ENCODE measurements at places on chromosomes 7 and 10.

GRCh38 chr7:37201876-37202198, 246.8 kb downstream of the ELMO1 start:
- DNase-seq, result no peak

- DNase-seq, result no peak
These were observed 280.5 kb upstream of the PPP2R2D start for GRCh38 chr10:131620314-131620713.

DNA sequence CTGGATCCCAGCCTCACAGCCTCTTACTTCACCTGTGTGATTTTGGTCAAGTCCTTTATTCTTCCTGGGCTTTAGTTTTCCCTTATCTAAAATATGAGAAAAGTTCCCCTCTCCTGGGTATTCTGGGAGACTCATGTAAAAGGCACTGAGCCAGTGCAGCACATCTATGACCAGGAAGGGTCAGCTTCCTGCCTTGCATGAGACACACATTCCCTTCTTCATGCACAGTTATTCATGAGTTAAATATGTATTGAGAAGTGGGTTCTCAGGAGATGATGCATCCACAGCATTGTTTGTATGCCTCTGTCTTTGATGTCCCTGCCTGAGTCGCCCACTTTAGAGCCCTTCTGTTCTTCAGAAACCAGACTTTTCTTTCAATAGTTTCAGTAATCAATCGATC, 33.3 kb downstream of the EGFR start:
- DNase-seq, result no peak

- DNase-seq, result peak; percentile 6
These were observed 55.1 kb downstream of the PDZD8 start for GRCh38 chr10:117320050-117320665.

DNA sequence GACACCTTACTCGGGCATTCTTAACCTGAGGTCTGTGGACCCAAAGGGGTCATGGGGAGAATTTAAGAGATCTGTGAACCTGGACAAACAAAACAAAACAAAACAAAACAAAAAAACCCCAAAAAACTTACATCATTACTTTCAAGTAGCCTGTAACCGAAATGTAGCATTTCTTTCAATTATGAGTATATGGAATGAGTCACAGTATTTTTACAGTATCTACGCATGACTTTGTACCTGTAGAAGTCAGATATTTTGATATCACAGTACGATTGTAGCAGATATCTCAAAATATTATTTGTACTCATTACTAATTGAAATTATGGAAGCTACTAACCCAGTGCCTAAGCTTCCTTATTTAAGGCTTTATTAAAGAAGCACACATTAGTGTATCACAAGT, 210.2 kb downstream of the JAZF1 start:
- DNase-seq, result no peak

GRCh38 chr10:117246997-117247671, 6.2 kb downstream of the SLC18A2 start:
- DNase-seq, result no peak

GRCh38 chr10:42936580-42936979, 140.3 kb upstream of the RET start:
- DNase-seq, result no peak

GRCh38 chr10:51886438-51887068, 187.2 kb upstream of the CSTF2T start:
- no peak for DNase-seq

GRCh38 chr7:51023547-51023946, 240.9 kb upstream of the GRB10 start:
- DNase-seq, result no peak

DNA sequence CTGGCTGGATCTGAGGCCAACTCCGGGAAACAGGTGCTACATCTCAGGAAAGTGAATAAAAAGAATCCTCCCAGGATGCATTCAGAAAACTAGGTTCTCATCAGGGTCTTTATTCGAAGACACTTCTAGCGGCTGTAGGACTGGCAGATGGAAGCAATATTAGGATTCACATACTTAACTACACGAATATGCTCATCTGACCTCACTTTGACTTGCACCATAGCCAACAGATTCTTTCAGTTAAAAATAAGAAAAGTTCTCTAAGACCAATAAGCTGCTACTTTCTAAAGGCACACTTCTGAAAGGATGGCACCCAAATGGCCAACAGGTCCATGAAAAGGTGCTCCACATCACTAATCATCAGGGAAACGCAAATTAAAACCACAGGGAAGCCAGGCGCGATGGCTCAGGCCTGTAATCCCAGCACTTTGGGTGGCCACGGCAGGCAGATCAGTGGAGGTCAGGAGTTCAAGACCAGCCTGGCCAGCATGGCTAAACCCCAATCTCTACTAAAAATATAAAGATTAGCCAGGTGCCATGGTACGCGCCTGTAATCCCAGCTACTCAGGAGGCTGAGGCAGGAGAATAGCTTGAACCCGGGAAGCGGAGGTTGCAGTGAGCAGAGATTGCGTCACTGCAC, 258.0 kb downstream of the ZMYND11 start:
- no peak for DNase-seq

GRCh38 chr10:100509241-100509840, 10.3 kb downstream of the SEC31B start:
- peak; percentile 64 for DNase-seq

- no peak for DNase-seq
These were observed 245.7 kb upstream of the FOXK1 start for GRCh38 chr7:4436361-4436895.

GRCh38 chr10:9613338-9614075, 1404.2 kb upstream of the CELF2 start:
- no peak for DNase-seq

DNA sequence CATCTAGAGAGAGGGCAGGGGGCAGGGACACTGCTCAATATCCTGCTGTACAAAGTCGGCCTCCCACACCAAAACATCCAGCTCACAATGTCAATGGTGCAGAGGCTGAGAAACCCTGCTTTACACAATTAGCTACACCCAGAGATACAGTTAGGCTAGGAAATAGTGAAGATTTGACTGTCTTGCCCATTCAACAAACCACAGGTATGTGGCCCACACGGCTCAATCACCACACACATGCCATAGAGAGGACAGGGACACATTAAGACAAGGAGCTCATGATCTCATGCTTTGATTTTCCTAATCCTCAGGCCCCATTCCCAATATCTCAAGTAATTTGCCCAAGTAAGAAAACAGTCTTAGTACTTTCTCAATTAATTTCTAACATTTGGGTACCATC, 110.4 kb downstream of the OSBPL3 start:
- no peak for DNase-seq

DNA sequence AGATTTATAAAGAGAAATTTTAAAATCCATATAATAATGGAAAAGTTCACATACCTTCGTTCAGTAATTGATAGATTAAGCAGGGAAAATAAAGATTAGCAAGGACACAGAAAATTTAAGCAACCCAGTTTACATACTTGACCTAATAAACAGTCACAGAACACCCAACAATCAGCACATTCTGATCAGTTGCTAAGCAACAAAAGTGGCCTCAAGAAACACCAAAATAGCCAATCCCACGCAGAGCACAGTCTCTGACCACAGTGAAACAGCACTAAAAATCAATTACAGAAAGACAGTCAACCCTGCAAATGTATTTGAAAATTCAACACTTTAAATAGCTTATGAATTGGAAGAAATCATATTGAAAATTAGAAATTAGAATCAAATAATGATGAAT, 39.3 kb upstream of the DRGX start:
- DNase-seq, result no peak

GRCh38 chr10:15200626-15201025, 32.1 kb upstream of the NMT2 start:
- no peak for DNase-seq

- no peak for DNase-seq
These were observed 272.7 kb downstream of the HDAC9 start for GRCh38 chr7:18768256-18768655.

DNA sequence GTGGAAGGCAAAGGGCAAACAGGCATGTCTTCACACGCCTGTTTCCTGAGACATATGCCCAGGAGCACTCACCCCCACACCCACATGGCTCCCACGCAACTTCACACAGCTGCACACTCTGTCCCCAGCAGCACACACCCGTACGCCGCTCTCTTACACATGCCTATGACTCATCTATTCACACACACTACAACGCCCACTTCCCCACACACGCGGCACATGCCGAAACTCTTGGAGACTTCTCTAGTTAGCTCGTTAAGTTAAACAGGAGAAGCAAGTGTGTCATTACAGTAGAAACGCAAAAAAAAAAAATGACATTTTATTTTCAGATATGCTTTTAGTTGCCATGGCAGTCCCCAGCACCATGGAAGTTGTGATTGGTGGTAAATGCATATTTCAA, 6.7 kb downstream of the CALN1 start:
- DNase-seq, result no peak

DNA sequence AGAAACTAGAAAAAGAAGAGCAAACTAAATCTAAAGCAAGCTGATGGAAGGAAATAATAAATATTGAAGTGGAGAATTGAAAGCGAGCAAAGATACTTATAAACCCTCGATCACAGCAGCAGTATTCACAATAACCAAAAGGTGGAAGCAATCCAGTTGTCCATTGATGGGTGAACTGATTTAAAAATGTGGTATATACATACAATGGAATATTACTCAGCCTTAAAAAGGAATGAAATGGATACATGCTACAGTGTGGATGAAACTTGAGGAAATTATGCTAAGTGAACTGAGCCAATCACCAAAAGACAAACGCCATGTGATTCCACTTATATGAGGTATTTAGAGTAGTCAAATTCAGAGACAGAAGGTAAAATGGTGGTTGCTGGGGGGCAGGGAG, 17.5 kb downstream of the ZCCHC24 start:
- DNase-seq, result no peak

DNA sequence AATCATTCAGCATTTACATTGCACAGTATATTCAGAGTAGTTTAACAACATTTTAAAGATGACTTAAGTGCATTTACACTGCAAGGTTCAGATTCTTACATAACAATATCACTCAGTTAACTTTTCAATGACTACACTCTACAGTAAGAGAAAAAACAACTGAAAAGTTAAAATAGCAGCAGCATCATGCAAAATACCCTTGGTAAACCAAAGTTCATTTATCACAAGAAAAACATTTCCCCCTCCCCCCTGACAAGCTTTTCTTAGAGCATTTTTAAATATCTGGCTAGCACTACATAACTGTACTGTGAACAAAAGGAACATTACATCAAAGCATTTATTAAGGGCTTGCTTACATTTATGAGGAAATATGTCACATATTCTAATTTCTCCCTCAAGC, 179.5 kb upstream of the HGF start:
- DNase-seq, result no peak

DNA sequence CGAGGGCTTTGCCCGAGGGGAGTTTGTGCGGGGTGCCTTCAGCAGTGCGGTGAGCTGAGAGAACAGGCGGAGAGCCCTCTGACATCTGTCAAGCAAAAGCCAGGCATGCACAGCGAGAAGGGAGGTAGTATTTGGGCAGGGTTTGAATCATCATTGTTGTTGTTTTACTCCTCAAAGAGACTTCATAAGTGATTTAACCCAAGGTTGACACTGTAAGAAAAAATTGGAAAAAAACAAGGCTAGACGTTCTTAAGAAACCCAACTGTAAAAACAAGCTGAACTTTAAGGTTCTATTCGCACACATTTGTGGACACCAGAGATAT, 1.3 kb downstream of the ADAM22 start:
- no peak for DNase-seq

GRCh38 chr10:48526011-48526821, 78.7 kb downstream of the ARHGAP22 start:
- DNase-seq, result no peak

- no peak for DNase-seq
These were observed 103.3 kb downstream of the FAM107B start for GRCh38 chr10:14671386-14671831.

All from CD4-positive, alpha-beta T cell treated with Interleukin-6 at 100 ng/mL for 8 hours (primary cell).